ENCODE measurements at places on chromosomes 2 and 18. TPM values are rescaled to one million over a fixed set of nuclear protein-coding genes. Genes with fewer than 3 reads are reported as not detected.

Gene GKN1
- total RNA-seq, result not detected

Gene LBH
- 32.3 TPM for total RNA-seq

Gene LIMS3
- 1.1 TPM for total RNA-seq

Gene CHST9
- total RNA-seq, result 3.6 TPM

DNA sequence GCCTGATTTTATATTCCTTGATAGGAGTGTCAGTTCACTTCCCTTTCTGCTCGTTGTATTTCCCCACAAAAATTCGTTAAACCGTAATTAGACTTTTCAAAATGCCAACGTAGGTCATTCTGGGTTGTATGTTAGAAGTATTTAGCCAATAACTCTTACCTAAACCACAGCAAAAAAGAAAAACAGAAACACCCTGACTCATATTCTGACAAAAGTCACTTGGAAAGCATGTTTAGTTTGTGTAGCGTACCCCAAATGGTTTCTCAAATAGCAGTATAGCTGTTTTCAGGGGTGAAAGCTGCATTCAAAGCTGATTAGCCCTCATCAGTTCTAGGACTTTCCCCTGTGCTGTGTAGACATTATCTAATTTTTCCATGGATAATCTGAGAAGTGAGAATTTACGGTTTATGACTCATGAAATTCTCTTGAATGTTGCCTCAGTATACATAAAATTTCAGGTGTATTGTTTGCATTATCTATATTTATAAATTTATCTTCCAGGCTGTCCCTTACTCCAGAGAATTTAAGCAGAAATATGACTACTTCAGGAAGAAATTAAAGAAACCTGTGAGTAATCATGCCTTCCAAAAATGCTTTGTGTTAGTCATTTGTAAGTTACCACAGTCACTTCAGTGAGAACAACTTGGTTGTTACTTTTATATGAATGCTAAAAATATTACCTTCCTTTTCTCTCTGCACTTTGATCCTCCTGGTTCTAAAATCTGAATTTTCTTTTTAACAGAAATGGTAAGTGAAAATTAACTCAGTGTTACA is 264.9 kb downstream of the ALPK2 start:
- DNase-seq, result no peak

DNA sequence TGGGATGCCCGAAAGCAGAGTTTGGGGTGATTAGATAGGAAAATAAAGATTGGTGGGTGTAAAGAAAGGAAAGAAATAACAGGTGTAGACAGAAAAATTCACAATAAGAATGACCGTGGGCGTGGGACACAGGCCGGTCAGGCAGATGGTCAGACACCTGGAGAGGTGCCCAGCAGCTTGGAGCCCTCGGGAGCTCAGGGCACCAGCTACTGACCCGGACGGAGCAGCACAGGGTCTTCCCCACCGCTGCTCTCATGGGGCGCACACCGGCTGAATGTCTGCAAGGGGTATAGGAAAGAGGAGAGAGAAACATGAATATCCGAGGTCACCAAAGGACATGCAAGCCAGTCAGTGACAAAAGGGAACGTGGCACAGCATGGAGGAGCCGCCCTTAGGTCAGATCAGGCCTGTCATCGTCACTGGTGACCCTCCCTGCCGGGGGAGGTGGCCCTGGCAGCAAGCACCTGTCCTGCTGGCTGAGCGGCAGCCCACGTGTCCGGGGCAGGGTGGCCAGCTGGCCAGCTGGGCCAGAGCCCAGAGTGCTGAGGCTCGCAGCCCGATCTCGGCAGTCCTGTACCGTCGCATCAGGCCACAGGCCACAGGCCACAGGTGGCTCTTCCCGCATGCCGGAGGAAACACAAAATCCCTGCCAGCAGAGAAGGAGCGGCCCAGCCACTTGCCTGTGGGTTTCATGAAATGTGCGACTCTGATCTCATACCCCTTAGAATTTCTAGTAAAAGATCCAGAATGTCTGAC is 112.0 kb upstream of the NDUFV2 start:
- DNase-seq, result no peak

GRCh38 chr2:206250041-206250897 is 24.2 kb upstream of the ZDBF2 start:
- no peak for DNase-seq

DNA sequence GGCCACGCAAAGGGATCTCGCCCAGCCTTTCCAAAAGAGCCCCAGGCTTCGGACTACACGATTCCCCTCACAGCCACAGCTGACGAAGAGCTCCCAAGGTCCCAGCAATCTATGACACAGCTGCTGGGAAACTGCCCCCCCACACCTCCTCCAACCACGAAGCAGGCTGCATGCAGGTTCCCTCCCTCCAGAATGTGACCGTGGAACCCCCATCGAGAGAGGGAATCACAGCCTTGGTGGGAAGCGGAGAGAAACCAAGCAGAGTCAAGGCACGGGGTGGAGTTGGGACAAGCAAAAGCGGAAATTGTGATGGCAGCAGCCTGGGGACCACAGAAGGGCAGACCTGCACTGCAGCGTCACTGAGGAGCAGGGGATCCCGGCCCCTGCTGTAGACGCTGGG is 50.3 kb downstream of the KCNF1 start:
- DNase-seq, result no peak

GRCh38 chr2:24877067-24877466 is 43.0 kb downstream of the ADCY3 start:
- no peak for DNase-seq

DNA sequence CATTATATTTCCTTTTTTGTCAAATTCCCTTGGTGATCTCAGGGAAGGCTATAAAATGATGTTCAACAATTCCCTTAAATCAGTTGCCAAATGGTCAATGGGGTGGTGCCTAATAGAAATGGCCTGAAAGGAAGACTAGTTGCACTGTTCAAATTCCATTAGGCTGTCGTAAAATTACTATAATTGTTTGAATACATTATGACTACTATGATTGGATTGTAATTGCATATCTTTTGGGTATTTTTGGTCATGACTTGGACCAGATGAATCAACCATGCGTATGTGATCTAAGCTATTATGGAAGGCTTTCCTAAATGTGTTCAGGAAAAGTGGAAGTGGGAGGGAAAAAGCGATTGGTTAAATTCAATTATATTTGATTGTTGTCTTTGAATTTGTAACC is 41.3 kb upstream of the KCNE4 start:
- no peak for DNase-seq
